Thymus (tissue), 14 donors: ENCODE measurements at places on chromosomes 7 and 10. TPM values are rescaled to one million over a fixed set of nuclear protein-coding genes. Genes with fewer than 3 reads are reported as not detected.

The IQUB gene
- total RNA-seq = 0.14 TPM

The PNLIPRP2 gene
- not detected for total RNA-seq

The HKDC1 gene
- total RNA-seq = 15.3 TPM

The HOXA7 gene
- 0.57 TPM for total RNA-seq

The RAMP3 gene
- total RNA-seq = 5.2 TPM

The ZPBP gene
- total RNA-seq = 0.14 TPM

The TLX1 gene
- total RNA-seq = 0.05 TPM

The GIMAP7 gene
- 48.1 TPM for total RNA-seq

The OR6B1 gene
- not detected for total RNA-seq

The EEPD1 gene
- total RNA-seq = 32.8 TPM

The MAGI2 gene
- total RNA-seq = 0.42 TPM

The YAE1 gene
- 19.8 TPM for total RNA-seq

The ELN gene
- total RNA-seq = 5.2 TPM

The OR2A5 gene
- not detected for total RNA-seq

The ATP5F1C gene
- total RNA-seq = 491 TPM

The GBX1 gene
- total RNA-seq = not detected

The SHTN1 gene
- 5.8 TPM for total RNA-seq

The MYOF gene
- 6.4 TPM for total RNA-seq

The OR9A2 gene
- total RNA-seq = not detected

The LIPK gene
- total RNA-seq = 0.33 TPM

The HOXA5 gene
- 0.24 TPM for total RNA-seq

The ATP6V0A4 gene
- total RNA-seq = 0.24 TPM

The RAB19 gene
- total RNA-seq = 2.5 TPM

The EBF3 gene
- 1.5 TPM for total RNA-seq

The SNCG gene
- total RNA-seq = 27.5 TPM

The ATOH7 gene
- 0.05 TPM for total RNA-seq

The GALNT17 gene
- total RNA-seq = 1.8 TPM

The SLC13A1 gene
- under 0.01 TPM for total RNA-seq

The CFAP69 gene
- total RNA-seq = 0.47 TPM

The FAM241B gene
- 1.0 TPM for total RNA-seq

The C10orf105 gene
- 0.42 TPM for total RNA-seq

The IFIT3 gene
- 33.4 TPM for total RNA-seq

The AKR1C4 gene
- total RNA-seq = not detected

The CDNF gene
- total RNA-seq = 1.0 TPM

The IFIT2 gene
- total RNA-seq = 8.7 TPM

The CCL26 gene
- total RNA-seq = 0.14 TPM

The CPVL gene
- total RNA-seq = 125 TPM
